Transverse colon (tissue), 4 donors: ENCODE measurements at places on chromosomes 6 and 20. TPM values are rescaled to one million over a fixed set of nuclear protein-coding genes. Genes with fewer than 3 reads are reported as not detected.

- H3K4me3 ChIP-seq = no peak overlapping the region
- no peaks in the 10 kb centered on the region for H3K36me3 ChIP-seq
- DNase-seq = no peak
- H3K4me1 ChIP-seq = no peaks in the 10 kb centered on the region
These were observed 620.0 kb upstream of the FLRT3 start for GRCh38 chr20:14957402-14957801.

- DNase-seq = no peak
- H3K27ac ChIP-seq = no peak overlapping the region
These were observed 143.6 kb downstream of the BMP7 start for GRCh38 chr20:57122536-57123489.

DNA sequence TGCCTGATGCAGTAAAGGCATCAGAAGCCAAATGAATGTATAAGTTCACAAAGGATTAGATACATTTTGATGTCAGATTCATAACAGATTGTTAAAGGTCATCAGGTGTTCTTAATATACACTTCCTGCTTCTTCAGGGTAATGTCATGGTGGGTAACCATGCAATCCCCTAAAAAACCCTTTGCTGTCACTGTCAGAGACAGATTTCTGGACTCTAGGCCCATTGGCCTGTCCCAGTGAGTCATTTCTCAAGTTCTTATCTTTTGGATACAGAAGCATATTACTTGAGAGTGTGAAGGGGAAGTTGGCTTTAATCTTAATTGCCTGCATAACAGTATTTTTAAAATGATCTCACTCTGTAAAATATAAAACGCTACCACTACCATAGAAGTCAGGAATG, 895.6 kb upstream of the MAP3K7 start:
- no peaks in the 10 kb centered on the region for H3K36me3 ChIP-seq
- H3K4me1 ChIP-seq = peaks cover 23% of the 10 kb centered on the region
- no peak for DNase-seq
- no peak overlapping the region for H3K27ac ChIP-seq

- no peaks in the 10 kb centered on the region for H3K4me1 ChIP-seq
- H3K27ac ChIP-seq = no peak overlapping the region
- no peak overlapping the region for H3K4me3 ChIP-seq
- no peaks in the 10 kb centered on the region for H3K27me3 ChIP-seq
- no peaks in the 10 kb centered on the region for H3K36me3 ChIP-seq
- DNase-seq = no peak
These were observed 108.8 kb upstream of the HEY2 start for GRCh38 chr6:125640441-125641150.

DNA sequence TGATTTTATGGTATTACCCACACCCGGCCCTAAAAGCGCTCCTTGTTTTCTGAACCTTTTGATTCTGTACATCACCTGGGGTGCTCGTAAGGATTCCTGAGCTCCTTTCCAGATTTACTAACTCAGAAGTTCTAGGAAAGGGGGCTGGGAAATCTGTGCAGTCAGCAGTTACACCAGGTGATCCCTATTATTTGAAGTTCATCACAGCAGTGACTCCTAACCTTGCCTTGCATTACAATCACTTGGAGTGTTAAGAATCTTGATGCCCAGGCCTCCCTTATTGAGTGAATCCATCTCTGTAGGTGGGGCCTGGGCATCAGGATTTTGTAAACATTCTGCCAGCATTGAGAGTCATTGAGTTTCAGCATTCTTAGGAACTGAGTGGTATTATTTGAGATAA, 44.7 kb downstream of the BMP6 start:
- no peak overlapping the region for H3K4me3 ChIP-seq
- no peaks in the 10 kb centered on the region for H3K36me3 ChIP-seq
- no peaks in the 10 kb centered on the region for H3K4me1 ChIP-seq
- H3K27ac ChIP-seq = no peak overlapping the region

GRCh38 chr20:62812907-62813200, 4.0 kb upstream of the COL9A3 start:
- H3K4me3 ChIP-seq = no peak overlapping the region
- DNase-seq = no peak
- H3K27me3 ChIP-seq = peaks cover 38% of the 10 kb centered on the region
- no peak overlapping the region for H3K27ac ChIP-seq

DNA sequence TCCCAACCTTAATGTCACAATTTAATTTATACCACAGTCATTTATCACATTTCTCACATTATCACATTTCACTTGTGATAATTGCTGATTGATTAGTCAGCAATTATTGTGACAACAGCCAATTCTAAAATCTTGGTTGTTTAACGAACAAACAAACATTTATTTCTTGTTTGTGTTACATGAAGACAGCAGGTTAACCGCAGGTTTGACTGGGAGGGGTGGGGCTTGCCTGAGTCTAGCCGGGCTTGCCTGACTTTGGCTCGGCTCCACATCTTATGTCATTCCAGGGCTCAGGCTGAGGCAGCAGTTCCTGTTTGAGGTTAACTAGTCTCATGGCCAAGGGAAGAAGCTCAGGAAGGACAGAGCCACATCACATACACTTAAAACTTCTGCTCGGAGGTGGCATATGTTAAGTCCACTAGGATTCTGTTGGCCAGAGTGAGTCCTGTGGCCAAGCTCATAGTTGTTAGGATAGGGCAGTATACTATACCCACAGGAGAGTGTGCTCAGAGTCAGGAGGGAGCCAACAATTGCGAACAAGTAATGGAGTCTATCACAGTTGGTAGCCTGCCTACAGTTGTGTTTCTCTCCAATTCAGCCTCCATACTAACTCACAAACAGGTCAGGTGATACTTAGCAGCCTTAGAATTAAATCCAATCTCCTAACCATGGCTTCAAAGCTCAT, 90.0 kb upstream of the IFNGR1 start:
- peak; percentile 82 for DNase-seq
- no peak overlapping the region for H3K4me3 ChIP-seq

DNA sequence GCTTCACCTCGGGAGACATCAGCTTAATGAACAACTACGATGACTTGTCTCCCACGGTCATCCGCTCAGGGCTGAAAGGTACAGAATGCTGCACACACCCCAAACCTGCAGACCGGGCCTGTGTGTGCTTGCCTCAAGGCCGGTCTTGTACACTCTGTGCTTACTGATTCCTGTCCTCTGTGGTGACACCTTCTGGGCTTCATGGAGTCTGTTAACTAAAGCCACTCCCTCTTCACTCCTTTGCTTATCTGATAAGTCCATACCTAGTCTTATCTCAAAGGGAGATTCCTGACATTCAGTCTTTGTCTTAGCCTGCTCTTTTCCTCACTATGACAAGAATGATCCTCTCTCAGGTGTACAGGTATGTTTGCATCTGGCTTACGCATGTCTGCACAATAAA, 107.7 kb upstream of the TMEM181 start:
- no peaks in the 10 kb centered on the region for H3K4me1 ChIP-seq
- H3K36me3 ChIP-seq = no peaks in the 10 kb centered on the region
- H3K4me3 ChIP-seq = no peak overlapping the region
- no peak for DNase-seq

GRCh38 chr6:14276071-14276470, 158.5 kb downstream of the CD83 start:
- H3K4me1 ChIP-seq = no peaks in the 10 kb centered on the region
- no peaks in the 10 kb centered on the region for H3K27me3 ChIP-seq
- no peak overlapping the region for H3K4me3 ChIP-seq
- DNase-seq = no peak

- no peak for DNase-seq
- no peak overlapping the region for H3K27ac ChIP-seq
- no peaks in the 10 kb centered on the region for H3K4me1 ChIP-seq
These were observed 95.7 kb downstream of the PRDM1 start for GRCh38 chr6:106181664-106182418.

PERP gene
- total RNA-seq = 57.6 TPM

MPIG6B gene
- 0.16 TPM for total RNA-seq

ARG1 gene
- not detected for total RNA-seq
